Fibroblast of the aortic adventitia (primary cell): ENCODE measurements at places on chromosomes 12 and 14.
A peak's percentile ranks its signal among the peaks of the same experiment; 100 is the strongest.

DNA sequence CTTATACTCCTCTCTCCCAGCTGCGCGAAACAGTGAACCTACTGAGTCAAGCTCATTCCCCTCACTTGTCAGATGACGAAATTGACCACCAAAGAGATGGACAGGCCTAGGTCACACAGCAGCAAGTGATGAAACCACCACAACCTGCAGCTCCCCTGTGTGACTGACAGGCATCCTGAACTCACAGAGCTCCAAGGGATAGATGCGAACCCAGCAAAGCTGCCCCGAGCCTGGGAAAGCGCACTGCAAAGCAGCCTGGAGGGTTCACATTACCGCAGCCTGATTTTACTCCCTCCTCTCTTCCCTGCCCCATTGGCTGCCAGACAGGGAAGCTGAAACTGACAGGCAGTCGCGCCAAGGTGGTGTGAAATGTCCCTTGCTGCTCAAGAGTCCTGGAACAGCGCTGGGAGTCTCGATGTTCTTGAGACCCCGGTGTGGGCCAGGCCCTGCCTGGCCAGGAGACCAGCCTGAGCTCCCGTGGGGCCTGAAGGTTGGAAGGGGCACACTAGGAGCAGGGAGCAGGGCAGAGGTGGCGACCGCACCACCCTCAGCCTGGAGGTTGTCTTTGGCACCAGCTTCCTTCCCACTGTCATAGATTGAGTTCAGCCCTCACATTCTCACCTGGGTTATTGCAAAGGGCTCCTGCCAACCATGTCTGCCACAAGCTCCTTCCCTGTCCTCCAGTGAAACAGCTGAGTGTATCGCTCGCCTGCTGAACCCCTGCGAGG is 36.3 kb downstream of the SNRNP35 start:
- no peak for DNase-seq

DNA sequence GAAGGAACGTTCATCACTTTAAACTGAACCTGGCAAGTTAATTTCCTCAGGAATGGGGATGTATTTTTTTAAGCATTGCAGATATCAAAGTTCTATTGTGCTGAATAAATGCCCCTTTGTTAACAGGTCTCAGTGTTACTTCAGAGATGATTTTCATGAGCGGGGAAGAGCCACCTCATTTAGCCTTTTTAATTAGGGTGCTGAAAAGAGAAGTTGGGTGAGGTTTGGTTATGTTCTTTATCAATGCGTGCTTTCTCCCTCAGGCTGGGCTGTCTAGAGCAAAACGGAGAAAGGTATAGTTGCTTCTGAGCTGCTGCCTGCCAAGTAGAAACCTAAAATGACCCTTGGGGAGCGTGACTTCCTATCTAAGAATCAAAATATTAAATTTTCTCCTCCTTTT is 8.0 kb upstream of the HIP1R start:
- no peak for DNase-seq

GRCh38 chr12:89481213-89481914 is 43.2 kb downstream of the GALNT4 start:
- peak; percentile 64 for DNase-seq

DNA sequence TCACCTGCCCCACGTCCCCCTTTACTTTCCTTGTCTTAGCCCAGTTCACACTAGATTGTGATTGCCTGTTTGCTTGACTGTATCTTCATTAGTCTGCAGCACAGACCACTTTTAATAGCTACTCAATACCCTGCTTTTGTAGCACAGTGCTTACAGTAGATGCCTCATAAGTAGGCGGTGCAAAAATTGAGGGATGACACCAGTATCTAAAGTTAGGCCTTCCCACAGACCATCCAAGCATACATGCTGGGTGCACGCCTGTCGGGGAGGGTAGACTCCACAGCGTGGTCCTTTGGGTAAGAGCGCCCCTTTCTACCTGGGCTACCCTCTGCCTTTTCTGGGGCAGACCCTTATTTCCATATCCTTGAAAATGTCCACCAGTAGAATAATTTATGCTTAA is 140.8 kb downstream of the GCH1 start:
- DNase-seq, result no peak

- DNase-seq, result peak; percentile 25
Observed at GRCh38 chr12:65364046-65364445, 85.6 kb downstream of the MSRB3 start.

- peak; percentile 97 for DNase-seq
Observed at GRCh38 chr12:26153421-26154154, 28.8 kb upstream of the BHLHE41 start.

GRCh38 chr12:124848621-124849380 is 14.9 kb downstream of the SCARB1 start:
- DNase-seq, result no peak

DNA sequence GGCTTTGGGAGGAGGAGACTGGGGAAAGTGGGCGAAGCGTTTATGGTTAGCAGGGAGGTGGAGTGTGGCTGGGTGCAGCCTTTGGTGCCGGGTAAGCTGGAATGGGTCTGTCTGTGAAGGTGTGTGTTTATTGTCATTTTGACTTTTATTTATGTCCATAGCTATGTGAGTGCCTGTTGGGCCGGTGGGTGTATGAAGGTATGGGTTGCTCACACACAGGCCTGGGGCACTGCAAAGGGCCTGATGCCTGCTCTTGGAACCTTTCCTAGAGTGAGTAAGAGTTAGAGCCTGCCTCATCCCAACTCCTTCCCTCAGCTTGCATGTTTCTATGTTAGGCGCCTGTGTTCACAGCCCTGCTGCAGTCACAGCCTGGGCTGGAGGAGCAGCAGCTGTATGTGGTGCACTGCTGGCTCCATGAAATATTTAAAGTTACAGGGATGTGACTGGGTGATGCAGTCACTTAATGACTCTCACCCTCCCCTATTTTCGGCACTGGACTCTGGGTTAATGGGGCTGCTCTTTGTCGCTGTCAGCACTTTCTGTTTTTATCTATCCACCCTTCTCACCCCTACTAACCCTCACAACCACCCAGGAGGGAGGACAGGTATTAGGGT is 2.6 kb upstream of the PPP1R1A start:
- peak; percentile 18 for DNase-seq

DNA sequence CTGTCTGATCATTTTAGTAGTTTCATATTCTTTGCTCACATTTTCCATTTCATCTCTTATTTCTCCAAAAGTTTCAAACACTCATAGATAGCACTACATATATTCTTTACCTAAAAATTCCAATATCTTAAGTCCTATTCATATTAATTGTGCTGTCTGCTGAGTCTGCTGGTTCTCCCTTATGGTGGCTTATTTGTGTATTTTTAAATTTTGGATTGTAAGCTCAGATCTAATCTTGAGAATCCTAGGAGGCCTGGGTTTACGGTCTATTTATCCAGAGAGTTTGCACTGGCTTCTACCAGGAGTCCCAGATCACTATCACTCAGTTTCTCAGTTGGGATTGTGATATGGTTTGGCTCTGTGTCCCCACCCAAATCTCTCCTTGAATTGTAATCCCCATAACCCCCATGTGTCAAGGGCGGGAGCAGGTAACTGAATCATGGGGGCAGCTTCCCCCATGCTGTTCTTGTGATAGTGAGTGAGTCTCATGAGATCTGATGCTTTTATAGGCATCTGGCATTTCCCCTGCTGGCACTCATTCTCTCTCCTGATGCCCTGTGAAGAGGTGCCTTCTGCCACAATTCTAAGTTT is 10.2 kb downstream of the NT5DC3 start:
- DNase-seq, result no peak

- no peak for DNase-seq
Observed at GRCh38 chr14:101865288-101865687, 99.1 kb upstream of the DYNC1H1 start.

- DNase-seq, result no peak
Observed at GRCh38 chr12:55679691-55680090, 28.0 kb downstream of the ITGA7 start.

DNA sequence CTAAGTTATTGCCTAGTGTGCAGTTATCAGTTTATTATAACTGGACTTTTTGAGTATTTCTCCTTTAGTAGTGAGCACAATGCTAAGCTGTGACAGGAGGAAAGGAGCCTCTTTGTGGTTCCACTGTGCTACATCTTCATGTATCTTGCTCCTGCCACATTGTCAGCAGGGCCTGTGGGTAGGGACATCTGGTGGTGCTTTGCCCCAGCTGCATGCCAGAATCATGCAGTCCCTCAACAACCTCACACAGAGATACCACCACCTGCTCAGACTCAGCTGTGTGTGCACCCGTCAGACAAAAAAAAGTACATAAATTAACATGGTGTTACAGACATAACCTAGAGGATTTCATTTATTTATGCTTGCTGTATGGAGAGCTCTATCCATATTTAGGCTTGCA is 51.1 kb downstream of the MIS18BP1 start:
- no peak for DNase-seq

DNA sequence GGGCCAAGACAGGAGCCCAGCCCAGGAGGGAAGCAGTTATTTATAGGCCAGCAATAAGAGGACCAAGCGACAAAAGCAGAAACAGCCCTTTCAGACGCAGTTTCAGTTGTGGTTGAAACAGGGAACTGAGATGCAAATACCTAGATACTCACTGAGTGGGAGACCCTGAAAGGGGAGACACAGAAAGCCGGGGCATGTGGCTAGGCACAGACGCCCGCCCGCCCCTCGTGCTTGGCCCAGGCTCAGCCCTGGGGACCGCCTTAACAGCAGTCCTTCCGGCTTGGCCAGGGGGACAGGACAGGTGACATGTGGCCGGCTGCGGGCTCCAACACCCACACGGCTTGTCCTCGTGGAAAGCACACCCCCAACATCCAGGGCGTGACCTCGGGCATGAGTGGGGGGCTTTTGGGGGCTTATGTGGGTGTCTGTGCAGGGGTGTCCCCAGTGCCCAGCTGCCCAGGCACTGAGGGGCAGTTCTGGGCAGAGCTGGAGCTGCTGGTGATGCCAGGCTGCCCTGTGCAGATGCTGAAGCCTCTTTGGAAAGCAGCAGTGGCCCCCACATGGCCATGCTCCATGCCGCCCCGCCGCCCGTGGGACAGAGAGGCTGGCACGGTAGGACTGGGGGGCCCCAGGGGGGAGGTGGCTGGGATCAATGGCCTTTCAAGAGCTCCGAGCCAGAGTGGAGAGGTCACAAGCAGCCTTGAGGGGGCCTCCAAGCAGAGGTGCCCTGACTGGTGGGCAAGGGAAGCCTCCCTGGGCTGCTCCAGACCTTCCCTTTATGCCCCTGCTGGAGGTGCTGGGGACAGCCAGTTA is 2.1 kb downstream of the PLD4 start:
- DNase-seq, result no peak

GRCh38 chr12:113184900-113185179 is 438 bp downstream of the DDX54 start:
- DNase-seq, result peak; percentile 90

- no peak for DNase-seq
Observed at GRCh38 chr12:97650242-97650641, 187.6 kb downstream of the RMST start.

GRCh38 chr12:88303335-88303734 is 161.2 kb downstream of the TMTC3 start:
- no peak for DNase-seq

DNA sequence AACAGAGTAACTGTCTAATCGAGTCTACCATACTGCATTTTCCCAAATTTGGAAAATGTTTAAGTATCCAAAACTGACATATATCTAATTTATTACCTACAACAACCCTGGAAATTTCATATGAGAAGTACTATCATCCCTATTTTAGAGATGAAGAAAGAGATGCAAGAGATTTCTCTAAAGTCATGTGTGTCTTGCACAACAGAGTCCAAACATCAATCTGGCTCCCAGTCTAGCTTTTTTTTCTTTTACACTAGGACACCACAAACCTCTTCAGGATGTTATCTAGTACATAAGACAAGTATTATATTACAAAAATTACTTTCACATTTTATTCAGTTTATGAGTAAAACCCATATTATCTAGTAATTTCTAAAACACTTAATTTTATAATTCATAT is 39.1 kb downstream of the CAPS2 start:
- DNase-seq, result no peak

DNA sequence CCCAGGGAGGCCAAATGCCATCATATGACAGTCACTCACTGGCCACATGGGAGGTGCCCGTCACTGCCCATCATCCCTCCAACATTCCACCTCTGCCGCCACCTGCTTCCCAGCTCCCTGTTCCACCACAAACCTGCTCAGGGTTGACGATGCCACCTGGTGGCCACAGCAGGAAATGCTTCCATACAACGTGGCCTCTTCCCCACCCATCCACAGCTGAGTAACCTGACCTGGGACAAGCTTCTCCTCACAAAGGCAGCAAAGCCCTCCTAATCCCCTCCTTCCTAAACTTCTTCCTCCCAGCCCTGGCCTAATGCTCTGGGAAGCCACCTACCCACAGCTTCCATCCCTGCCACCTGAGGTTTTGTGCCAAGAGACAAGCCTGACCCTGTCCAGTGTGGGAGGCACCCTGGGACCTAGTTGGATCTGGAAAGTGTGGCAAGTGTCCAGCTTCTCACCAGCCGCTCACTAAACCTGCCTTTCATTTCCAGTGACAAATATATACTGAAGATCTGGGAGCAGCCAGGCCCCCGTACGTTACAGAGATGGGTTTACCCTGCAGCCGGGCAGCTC is 4.3 kb downstream of the DEGS2 start:
- no peak for DNase-seq

DNA sequence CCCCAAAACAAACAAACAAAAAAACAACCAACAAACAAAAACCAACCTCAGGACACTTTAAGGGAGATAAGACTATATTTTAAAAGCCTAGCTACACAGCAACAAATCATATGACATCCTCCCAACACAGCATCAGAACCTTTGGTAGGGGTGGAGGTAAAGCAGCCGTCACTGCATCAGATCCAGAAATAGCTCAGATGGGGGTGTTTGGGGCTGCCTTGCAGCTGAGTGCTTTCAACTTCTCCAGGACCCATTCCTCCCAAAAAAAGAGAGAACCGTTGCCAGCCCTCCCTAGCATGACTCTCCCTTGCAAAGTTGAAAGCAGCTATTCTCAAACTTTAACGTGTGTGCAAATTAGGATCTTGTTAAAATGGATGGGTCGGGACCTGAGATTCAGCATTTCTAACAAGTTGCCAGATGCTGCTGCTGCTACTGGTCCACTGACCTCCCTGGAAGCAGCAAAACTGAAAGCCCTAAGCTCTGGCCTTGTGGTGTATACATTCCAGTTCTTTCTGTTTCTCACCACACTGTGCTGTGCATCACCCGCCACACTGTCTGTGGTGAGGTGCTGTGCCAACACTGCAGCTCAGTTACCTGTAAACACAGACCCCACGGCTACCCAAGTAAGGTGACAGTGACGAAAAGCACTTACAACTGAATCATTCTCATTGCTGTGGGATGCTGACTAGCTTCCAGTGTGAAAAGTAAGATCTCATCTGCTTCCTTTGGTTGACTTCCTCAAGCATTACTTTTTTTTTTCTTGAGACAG is 54.0 kb downstream of the SLC38A1 start:
- DNase-seq, result no peak

GRCh38 chr14:106530423-106531107 is 1004.2 kb downstream of the TMEM121 start:
- no peak for DNase-seq

- DNase-seq, result peak; percentile 4
Observed at GRCh38 chr12:81084811-81085350, 7.0 kb downstream of the ACSS3 start.
